ENCODE measurements at places on chromosomes 7 and 10.

DNA sequence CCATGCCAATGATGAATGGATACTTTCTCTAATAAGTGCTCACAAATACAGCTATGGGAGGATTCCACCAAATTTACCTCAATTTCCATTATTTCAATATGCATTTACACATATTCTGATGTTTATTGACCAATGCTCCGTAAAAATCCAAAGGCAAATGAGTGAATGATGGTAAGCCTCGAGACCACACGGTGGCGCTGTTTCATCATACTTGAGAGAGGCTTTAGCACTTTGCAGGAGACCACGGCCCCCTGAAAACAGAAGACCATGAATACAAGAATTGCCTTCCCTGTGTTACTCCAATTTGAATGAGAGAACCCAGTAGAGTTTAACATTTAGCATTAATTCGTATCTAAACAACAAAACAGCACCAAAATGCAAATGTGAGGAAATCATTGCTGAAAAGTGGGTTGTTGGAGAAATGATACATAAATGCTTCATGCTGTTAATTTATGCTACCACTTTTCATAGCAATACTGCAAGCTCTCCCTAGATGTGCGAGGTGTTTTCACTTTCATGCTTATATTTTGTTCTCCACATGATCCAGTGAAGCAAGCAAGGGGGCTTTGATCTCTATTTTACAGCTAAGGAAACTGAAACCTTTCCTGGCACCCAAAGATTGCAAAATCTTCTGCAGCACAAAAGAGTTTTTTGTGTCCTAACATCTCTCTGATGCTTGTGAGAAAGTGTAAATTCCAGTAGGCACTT is 35.4 kb downstream of the TRIL start:
- peak; percentile 80 for DNase-seq

GRCh38 chr7:45177801-45178200 is 20.2 kb downstream of the RAMP3 start:
- DNase-seq = no peak

DNA sequence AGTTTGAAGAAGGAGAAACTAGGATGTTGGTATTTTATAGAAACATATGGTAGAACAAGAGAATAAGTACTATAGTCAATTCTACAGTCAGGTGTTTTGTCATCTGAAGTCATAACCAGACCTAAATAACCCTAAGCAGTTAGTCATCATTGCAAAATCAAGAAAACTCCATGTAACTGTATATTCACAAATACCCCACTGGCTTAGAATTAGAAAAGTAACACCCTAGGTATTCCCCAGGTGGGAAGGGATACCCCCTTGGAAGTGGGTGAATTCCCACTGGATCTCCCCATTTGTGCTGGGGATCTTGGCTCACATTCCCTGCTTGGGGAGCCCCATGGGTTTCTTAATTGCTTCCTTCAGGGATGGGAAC is 45.9 kb upstream of the ITGB8 start:
- DNase-seq = no peak

DNA sequence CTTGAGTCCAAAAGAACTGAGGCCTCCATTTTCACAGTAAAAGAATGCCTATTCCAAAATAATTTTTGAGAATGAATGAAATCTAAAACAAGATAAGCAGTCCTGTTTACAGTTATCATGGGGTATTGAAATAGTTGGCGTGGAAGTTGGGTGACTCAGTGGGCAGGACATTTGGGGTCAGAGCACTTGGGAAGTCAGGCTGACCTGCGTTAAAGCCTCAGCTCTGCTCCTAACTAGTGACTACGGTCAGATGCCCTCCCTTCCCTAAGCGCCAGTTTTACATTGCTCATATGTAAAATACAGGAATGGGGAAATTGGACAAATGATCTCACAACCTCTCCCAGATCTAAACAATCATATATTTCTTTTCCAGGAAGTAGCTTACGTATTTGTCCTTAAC is 2.3 kb upstream of the PAPSS2 start:
- no peak for DNase-seq

DNA sequence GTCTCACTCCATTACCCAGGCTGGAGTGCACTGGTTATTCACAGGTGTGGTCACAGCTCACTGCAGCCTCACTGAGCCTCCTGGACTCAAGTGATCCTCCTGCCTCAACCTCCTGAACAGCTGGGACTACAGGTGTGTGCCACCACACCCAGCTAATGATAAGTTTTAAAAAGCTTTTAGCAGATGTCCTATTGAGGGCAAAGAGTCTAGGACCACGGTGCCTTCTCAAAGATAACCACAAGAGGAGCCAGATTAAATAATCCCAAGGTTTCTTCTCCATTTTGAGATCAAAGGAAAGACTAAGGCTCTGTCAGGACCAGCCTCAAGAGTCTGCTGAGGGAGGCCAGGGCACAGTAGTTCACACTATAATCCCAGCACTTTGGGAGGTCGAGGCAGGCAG is 4.7 kb downstream of the ATP5MF start:
- no peak for DNase-seq

DNA sequence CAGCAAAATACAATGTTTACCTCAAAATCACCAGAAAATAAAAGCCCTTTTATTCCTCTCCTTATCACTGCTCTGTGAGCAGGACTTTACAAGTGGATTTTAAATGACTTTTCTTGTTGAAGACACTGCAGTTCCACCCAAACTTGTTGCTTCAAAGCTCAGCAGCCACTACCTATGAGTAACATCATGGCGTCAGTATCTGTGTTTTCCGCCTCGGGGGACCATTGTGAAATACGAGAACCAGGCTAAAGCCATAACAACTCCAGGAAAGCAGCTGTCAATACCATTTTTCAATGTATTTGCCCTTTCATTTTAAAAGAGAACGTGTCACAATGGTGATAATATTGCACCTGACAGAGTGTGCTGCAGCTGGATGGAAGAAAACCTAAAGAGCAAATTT is 284.0 kb upstream of the RNF32 start:
- DNase-seq = no peak

DNA sequence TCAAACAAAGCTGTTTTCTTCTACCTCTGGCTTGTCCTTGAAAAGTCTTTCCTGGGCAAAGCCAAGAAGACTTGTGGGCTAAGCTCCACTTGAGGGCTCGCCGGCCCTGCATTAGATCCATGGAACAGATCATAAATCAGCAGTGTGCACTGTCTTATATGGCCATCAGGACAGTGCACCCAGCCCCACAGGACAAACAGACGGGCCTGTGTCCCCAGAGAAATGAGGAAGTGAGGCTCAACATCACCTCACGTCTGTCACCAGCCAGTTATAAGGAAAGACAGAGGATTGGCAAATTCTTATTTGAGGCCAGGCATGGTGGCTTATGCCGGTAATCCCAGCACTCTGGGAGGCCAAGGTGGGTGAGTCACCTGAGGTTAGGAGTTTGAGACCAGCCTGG is 12.3 kb upstream of the IFT22 start:
- DNase-seq = no peak

GRCh38 chr7:118104812-118105441 is 79.0 kb upstream of the LSM8 start:
- DNase-seq = no peak

DNA sequence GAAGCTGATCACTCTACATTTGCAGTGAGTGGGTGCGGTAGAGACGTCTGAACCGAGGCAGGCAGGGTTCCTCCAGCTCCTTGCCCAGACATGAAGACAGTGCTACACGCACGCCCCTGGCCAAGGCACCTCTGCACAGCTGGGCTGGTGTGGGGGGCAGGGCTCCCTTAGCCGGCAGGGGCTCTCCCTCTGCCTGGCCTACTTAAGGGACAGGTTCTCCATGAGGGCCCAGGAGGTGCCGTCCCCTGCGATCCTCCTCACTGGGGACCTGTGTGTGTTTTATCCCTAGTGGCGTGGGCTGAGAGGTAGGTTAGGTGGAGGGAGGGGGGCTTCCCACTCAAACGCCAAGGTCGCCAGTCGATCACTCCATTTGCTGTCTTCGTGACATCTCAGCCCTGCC is 35.3 kb downstream of the IL15RA start:
- DNase-seq = no peak

DNA sequence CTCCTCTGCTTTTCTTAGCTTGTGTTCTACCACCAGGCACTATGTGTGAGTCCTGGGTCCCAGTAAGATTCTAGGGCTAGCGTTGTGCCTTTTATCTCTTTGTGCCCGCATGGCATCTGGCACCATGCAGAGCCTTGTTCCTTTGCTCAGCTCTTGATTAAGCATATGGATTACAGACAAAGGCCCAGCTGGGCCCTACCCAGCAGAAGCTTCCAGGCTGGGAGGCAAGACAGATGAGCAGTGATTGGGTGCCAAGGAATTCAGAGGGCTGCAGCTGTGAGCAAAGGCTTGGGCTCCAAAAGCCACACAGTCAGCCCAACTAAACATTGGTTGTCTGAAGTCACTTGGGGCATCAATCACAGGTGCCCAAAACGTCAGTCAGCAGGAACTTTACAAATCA is 2.0 kb downstream of the ACSM6 start:
- DNase-seq = no peak

GRCh38 chr10:63798599-63799498 is 277.6 kb downstream of the REEP3 start:
- DNase-seq = no peak

DNA sequence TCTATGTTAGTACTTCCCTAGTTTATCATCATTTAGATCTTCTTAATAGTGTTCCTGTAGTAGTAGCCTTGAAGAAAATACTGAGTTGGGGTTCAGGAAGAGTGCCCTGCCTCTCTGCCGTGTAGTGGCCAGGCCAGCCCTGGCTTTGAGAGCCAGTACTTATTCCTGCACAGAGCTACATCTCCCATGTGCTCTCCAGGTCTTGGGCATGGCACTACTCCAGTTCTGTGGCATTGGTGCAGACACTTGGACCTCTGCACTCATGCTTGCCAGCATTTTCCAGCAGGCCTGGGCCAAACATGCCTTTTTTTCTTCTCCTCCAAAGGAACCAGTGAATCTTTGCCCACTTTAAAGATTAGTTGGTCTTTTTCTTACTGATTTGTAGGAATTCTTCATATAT is 5.3 kb downstream of the GNG11 start:
- DNase-seq = no peak

DNA sequence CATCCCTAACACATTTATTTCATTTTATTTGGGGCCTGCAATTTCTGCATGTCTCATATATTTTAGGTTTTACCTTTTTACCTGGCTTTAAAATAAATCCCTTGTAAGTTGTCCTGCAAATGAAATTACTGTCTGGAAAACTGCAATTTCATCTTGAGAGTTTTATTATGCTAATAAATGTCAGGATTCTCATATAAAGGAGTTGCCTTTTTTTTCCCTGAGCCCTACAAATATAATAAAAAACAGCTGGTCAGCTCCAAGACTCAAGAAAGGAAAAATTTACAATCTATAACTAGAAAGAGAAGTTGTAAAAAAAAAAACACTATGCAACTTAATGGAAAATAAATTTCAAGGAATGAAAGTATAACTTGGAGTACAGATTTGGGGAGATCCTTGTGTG is 108.7 kb downstream of the SH2D4B start:
- no peak for DNase-seq

DNA sequence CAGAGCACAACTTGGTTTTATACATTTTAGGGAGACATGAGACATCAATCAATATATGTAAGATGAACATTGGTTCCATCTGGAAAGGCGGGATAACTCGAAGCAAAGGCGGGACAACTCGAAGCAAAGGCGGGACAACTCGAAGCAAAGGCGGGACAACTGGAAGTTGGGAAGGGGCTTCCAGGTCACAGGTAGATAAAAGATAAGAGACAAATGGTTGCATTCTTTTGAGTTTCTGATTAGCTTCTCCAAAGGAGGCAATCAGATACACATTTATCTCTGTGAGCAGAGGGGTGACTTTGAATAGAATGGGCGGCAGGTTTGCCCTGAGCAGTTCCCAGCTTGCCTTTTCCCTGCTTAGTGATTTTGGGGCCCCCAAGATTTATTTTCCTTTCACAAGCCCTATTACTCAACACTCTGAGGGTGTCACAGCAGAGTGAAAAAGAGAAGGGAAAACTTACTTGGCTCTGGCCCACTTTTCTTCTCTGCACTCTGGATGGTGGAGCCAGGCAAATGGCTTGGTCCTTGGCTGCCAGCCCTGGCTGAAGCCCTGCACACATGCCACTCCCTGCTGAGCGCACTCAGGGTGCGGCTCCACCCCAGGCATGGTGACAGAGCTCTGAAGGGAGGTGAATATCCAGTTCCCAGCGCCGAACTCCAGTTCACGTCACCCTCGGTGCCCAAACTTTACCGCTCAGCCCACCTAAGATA is 46.7 kb downstream of the PARD3 start:
- DNase-seq = no peak
